Fibroblast of villous mesenchyme (primary cell): ENCODE measurements at places on chromosomes 2 and 18. TPM values are rescaled to one million over a fixed set of nuclear protein-coding genes. Genes with fewer than 3 reads are reported as not detected.

The COL4A3 gene
- under 0.01 TPM in 2 replicates for total RNA-seq

The ASAP2 gene
- total RNA-seq: 39.0 and 66.5 TPM in 2 replicates

The MEP1B gene
- under 0.01 and 0.64 TPM in 2 replicates for total RNA-seq

The DPP10 gene
- total RNA-seq: under 0.01 and 0.32 TPM in 2 replicates

The SCTR gene
- total RNA-seq: not detected in 2 replicates

DNA sequence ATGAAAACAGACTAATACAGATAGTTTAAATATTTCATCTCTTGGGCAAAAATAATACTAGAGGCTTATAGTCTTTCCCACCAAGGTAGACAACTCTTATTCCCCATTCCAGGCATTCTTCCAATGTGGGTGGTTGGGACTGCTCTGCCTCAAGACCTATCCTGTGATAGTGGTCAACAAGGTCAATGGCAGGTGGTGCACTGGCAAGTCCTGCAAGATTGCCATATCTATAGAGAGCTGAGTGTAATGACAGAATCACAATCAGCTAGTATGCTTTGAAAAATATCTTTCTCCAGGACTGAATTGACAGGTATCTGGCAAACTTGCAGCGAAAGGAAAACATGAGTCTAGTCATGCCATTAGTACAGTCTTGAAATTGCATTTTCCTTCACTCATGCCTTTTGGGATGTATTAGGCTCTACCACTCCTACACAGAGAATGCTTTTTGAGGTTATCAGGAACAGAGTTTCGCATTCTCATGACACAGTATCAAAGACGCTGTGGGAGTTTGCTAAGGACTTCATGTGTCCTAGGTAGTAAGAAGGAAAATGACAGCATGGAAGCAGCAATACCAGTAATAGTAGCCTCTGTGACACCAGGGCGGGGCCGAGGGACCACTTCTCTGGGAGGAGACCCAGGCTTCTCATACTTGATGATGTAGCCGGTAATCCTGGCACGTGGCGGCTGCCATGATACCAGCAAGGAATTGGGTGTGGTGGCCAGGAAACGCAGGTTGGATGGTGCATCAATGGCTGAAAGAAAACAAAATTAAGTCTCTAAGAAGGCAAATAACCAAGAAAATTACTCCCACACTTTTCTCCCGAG lies 61.0 kb downstream of the FN1 start:
- no peak for DNase-seq

- no peak for DNase-seq
Observed at GRCh38 chr18:69490072-69490471, 89.4 kb downstream of the DOK6 start.

DNA sequence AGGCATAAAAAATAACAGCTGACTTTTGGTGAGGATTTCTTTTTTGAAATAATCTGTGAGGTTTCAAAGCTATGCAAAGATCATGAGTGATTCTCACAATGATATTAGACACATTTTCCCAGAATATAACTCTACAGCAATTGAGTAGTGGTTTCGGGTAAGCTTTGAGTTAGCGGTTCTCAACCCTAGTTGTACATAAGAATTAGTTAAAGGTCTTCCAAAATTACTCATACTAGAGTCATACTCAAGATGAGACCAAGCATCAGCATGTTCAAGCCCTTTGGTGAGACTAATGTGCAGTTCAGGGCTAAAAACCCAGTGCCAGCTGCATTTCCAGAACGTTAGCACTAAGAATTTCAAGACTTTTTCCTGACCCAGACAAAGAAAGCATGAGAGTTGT lies 31.1 kb downstream of the DSG4 start:
- no peak for DNase-seq

GRCh38 chr2:85707304-85707703 lies 13.1 kb downstream of the GNLY start:
- peak; percentile 94 for DNase-seq

DNA sequence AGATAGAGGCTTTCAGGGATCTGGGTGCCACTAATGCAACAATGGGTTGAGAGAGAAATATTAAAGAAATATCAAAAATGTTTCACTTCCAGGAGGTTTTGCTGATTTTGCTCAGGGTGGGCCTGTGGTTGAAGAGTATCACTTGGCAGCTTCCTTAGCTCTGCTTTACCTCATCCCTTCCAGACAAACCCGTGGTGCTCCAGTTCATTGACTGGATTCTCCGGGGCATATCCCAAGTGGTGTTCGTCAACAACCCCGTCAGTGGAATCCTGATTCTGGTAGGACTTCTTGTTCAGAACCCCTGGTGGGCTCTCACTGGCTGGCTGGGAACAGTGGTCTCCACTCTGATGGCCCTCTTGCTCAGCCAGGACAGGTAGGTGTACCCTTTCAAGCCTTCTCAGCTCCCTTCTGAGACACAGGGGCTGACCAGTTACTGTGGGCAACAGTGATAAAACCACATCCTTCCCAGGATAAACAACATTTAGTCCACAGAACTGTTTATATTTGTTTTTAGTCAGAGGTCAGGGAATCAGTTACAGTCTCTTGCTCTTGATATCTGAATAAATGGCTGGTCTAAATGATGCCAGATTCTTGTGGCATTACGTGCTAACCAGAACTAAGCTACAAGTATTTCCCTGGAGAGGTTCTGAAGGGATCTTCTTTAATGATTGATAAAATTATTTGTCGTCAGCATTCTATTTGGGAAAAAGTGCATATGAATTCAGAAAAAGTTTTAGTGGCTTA lies 7.0 kb downstream of the SLC14A1 start:
- DNase-seq: peak; percentile 76
